ENCODE measurements at places on chromosomes 1 and 21.

DNA sequence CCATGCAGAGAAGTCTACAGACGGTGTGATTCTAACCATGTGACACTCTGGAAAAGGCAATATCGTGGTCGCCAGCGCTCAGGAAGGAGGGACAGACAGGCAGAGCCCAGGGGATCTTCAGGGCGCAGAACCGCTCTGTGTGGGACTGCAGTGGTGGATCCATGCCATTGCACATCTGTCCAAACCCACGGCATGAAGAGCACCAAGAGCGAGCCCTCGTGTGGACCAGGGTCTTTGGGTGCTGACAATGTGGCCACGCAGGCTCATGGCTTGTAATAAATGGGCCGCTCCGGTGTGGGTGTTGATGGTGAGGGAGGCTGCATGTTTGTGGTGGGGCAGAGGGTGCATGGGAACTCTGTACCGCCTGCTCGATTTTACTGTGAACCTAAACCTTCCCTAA is 25.3 kb upstream of the POFUT2 start:
- DNase-seq: no peak

DNA sequence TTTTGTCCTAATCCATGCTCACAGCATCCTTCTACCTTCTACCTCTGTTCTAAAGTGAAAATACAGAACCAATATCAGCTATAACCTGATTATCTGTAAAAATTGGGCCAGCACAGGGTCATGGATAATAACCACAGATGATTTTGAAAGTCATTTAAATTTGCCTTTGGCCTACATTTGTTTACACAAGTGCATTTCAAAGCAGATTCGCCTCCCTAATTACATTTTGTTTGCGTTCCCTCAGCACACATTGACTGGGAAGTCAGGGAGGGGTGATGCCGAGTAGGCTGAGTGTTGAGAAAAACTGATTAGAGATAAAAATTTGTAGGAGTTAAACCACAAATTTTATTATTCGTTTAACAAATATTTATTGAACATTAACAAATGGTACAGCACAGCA is 19.2 kb upstream of the RGS8 start:
- DNase-seq: no peak

DNA sequence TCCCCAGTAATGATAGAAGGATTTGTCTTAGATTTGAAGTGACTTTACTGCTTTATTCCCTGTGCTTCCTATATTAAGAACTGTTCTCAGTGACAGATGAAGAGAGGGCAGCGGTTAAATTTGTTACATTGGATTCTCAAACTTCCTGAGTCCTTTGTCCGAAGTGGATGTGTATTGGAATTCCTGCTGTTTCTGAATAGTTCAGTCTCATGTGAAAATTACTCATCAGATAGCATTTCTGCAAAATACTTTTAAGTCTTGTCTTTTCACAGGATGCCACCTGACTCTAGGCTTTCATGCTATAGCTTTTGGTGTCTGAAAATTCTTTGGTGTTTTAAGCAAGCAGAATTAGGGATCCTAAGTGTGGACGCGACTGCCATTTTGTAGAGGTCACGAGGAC is 83.6 kb downstream of the PRDM2 start:
- no peak for DNase-seq

DNA sequence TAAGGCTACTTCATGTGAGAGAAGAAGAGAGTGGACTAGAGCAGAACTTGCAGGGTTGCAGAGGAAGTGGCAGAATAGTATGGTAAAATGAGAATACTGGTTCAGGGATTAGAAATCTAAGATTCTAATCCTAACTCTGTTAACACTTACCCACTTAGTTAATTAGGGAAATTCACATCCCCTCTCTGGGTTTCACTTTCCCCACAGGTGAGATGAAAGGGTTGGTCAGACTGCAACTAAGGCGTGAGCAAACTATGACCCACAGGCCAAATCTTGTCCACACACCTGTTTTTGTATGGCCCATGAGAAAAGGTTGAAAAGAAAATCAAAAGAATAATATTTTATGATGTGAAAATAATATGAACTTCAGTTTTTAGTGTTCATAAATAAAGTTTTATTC is 117.5 kb downstream of the MACF1 start:
- DNase-seq: no peak

GRCh38 chr1:179924268-179924667 is 30.3 kb upstream of the CEP350 start:
- DNase-seq: no peak
